ENCODE measurements at places on chromosomes 5 and 9.
A peak's percentile ranks its signal among the peaks of the same experiment; 100 is the strongest.

DNA sequence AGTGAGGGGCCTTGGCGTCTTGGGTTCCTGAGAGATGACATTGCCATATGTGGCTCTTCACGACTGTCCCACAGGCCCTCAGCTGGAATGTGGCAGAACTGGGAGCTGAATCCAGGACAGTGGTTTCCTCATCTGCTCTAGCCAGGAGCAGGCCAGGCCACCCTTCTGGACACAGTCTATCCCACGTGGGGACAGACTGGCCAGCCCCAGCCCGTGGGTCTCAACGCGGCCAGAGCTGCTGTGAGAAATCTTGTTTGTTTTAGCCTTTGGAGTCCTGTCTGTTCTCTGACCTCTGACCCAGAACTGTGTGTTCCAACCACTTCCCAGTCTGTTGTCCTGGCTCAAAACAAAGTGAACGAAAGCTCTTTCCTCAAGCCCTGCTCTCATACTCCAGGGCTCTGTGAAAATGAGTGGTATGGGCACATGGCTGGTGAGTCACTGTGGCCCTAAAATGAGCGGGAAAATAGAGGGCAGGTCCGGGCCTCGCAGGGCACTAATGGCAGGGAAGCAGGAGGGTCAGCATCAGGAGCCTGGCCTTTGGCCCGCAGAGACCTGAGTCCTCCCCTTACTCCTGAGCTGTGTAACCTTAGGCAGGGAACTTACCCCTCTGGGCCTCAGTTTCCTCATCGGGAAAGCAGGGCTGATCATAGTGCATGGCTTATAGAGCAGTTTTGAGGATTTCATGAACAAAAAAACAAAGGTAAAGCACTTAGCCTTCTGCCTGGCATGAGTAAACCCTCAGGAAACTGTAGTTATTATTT lies 34.8 kb upstream of the GLRX start:
- no peak for DNase-seq

DNA sequence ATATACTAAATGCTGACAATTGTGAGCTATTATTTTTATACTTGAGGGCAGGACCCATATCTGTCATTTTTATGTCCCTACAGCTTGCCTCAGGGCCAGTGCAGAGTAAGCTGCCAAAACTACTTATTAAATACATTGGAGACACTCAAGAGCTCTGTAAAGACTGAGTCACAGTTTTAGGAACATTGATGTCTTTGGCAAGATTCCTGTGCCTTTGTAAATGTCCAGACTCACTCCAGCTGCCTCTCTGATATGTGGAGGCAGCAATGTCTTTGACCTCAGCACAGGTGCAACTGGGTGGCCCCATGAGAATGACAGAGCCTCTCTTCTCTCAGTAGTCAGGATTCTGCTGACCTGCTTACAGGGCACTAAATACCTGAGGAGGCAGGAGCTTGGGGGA lies 363.2 kb downstream of the OSTF1 start:
- no peak for DNase-seq

DNA sequence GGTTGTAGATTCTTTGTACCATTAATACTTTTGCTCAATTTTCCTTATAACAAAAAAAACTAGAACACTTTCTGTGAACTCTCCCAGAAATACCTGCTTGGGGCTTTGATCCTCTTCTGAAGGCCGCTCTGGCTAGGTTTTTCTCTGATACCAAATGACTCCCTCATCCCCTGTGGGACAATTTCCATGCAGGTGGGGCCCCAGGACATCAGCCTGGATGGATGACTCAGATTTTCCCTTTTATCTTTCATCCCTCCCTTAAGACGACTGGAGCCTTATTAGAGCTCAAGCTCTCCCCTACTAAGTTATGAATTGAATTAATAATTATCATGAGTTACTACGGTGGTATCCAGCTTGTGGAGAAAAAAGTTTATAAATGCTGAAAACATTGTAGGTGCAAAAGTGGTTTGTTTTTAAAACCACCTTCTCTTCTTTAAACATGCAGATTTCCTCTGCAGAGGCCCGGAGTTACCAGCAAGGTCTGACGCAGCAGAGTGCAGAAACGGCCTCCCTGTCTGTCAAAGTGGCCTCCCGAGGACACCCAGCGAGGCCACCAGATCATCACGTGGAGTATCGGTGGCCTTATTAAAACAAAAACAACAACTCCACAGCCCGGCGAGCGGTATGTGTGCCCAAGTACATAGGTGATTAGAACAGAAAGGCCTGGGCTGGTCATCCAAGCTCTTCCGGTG lies 50.8 kb upstream of the IRX4 start:
- DNase-seq = no peak

DNA sequence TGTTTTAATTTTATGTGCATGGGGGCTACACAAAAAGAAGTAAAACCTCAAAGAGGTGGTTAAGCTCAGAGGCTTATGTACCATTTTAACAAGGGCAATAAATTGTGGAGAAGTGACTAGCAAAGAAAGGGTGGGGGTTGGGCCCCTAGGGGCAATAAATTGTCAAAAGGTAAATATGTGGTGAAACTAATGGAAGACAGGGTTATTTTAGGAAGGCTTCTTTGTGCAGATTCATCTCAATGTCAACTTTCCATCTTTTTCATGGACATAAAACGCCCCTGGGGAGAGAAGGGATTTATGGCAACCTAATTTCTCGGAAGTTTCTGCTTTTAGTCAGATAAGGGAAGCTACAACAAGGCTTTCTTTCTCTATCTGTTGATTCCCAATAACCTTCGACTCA lies 42.5 kb upstream of the GOLM1 start:
- peak; percentile 32 for DNase-seq

DNA sequence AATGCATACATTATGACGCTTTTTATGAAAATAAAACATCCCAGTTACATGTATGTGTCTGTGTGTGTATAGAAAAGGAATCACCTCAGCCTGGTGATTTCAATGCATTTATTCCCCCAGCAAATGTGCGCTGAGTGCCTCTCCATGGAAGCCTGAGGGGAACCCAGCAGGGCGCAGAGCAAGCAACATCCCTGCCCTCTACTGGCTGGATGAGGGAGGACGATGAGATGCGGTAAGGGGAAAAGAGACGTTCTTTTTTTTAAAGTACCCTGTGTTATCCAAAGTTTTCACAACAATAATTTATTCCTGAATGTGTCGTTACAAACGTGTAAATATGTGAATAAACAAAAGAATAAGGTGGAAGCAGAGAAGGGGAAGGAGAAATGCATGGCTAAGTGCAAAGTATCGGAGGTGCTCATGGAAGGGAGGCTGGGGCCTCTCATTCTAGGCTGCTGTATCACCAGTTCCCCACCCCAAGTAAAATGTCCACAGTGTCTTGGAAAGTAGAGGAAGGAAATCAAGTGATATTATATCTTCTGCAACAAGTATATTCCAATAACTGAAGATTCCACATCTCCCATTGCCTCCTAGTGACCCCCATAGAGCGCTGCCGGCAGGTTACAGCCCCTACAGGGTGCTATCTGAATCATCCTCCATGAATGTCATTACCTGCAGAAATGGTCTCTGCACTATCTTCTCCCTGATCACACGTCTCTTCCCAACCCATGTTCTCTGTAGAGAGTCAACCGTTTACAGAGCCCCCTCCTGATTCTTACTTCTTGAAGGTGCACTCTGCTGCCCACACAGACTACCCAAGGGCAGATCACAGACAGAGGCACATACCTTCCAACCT lies 13.0 kb upstream of the ABLIM3 start:
- DNase-seq = no peak

- no peak for DNase-seq
Measured at GRCh38 chr5:104016646-104017045, 454.1 kb upstream of the NUDT12 start.

Measured in NCI-H1417 treated with DMSO at 0.1 percent for 48 hours (cell line).